ENCODE measurements at places on chromosomes 2 and 18.

DNA sequence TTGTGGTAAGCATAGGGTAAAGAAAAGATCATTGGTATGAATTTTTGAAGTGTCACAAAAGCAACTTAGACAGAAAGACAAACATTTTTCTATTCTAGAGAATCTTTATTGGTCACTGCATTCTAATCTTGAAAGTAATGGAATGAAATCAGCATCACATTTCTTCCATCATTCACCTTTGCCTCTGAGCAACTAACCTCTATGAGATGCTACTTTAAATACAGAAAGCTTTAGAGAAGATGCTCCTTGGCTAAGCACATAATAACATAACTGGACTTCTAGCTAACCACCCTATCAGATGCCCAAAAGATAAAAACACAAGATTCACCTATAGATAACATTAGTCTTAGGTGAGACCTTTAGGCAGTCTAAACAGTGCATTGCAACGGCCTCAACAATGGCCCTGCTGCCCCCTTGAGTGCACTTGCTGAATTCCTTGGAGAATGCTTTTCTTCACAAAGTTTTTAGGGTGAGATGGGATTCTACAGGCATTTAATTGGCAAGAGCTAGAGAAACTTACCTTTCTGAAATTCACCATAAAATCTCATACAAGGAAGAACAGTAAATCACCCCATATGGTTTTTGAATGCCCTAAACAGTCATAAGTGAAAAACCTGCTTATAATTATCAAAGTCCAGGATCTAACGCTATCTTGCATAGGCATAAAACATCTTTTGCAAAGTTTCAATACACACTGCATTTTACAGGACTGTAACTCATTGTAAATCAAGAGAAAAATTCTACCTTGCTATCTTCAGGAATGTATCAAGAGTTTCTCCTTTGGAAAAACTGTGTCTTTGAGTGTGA, 791.3 kb upstream of the CHAC2 start:
- DNase-seq: no peak

GRCh38 chr2:231160701-231161100, 35.9 kb upstream of the HTR2B start:
- DNase-seq: no peak

- peak; percentile 5 for DNase-seq
Measured at GRCh38 chr2:238513346-238513745, 86.6 kb downstream of the ASB1 start.

DNA sequence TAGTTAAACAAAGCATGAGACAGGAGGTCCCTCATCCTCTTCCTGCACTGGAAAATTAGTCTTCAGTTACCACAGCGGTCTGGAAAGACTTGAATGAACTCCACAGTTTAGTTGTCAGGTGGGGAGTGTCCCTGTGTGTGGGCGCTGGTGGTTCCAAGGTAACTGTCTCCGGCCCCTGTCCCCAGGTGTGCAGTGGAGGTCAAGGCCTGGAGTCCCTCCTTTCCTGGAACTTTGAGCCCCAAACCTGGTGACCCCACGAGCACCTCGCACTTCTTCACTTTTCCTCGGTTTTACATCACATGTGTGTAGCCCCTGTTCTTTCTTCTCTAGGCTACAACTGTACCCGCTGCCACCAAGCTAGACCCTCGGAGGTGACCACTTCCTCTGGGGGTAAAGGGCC, 28.0 kb upstream of the INHBB start:
- no peak for DNase-seq

DNA sequence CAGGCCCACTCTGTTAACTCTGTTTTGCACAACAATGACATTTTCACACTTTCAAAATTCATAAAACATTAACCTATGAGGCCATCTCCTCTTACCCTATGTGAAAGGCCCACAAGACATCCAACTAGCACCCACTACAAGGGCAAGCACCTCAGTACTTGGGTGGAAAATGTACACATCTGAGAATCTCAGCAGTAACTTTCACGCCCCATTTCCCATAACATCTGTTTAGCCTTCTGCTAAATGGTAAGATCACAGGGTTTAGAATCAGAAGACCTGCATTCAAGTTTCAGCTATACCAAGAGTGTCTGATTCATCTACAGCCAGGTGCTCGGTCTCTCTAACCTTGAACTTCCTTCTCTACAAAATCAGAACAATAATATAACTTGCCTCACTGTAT, 89.2 kb downstream of the SP100 start:
- DNase-seq: no peak

- no peak for DNase-seq
Measured at GRCh38 chr18:49001111-49001510, 50.3 kb upstream of the SMAD7 start.

- DNase-seq: no peak
Measured at GRCh38 chr18:21559195-21559594, 41.3 kb downstream of the ESCO1 start.

GRCh38 chr18:62499263-62499650, 23.6 kb upstream of the ZCCHC2 start:
- DNase-seq: peak; percentile 37

GRCh38 chr2:121263996-121264715, 20.8 kb downstream of the TFCP2L1 start:
- no peak for DNase-seq

DNA sequence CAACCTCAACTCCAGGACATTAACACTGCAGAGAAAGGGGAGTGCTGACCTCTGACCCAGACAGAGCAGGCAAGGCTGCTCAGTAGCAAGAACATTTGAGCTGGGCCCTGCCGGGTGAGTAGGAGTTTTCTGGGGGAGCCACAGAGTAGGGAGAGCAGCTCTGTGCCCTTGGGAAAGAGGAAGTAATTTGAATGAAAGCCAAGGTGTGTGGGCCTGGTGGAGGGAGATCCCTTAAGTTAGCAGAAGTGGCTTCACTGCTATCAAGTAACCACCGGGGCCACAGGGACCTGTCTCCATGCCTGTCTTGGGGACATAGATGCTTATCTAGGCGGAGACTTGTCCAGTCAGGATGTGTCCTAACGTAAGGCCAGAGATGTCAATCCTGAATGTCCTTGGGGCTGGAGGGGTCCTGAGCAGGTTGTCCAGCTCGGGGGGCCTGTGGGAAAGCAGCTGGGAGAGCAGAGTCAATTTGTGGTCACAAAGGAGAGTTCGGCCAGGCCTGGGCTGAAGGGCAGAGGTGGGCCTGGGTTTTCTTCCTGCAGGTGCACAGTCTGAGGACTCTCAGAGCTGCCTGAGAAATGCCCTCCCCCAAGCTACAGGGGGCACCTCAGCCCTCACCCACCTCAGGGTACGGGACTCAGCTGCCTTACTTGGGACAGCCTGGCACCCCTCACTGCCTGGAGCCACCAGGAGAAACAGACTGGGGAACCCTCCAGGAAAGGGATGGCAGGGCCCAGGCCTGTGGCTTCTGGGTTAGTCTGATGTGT, 15.0 kb upstream of the OTOF start:
- peak; percentile 37 for DNase-seq

- DNase-seq: no peak
Measured at GRCh38 chr2:11835403-11835802, 89.0 kb downstream of the LPIN1 start.

GRCh38 chr2:240990726-240991377, 7.6 kb upstream of the SNED1 start:
- DNase-seq: no peak

GRCh38 chr2:74507926-74508520, 528 bp upstream of the PCGF1 start:
- no peak for DNase-seq

GRCh38 chr2:207008105-207008990, 69.0 kb downstream of the CPO start:
- DNase-seq: peak; percentile 10

- DNase-seq: peak; percentile 39
Measured at GRCh38 chr2:68466361-68466777, 725 bp downstream of the FBXO48 start.
